ENCODE measurements at places on chromosomes 7 and 10.

GRCh38 chr7:23654508-23654907, 25.5 kb upstream of the FAM221A start:
- no peak for DNase-seq

DNA sequence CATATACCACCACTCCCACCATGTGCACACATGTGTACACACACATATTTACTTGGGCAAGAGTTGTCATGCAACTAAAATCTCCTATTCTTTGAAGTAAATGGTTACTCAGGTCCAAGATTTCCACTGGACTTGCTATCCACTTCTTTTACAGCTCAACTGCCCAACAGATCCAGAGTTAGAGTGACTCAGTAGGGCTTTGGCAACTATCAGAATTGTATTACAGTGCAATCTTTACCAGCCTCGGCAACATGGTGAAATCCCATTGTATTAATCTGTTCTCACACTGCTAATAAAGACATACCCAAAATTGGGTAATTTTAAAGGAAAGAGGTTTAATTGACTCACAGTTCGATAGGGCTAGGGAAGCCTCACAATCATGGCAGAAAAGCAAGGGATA, 51.9 kb upstream of the ABLIM1 start:
- no peak for DNase-seq

GRCh38 chr10:36779238-36779846, 346.1 kb upstream of the ANKRD30A start:
- DNase-seq, result no peak

GRCh38 chr10:96337106-96337505, 21.7 kb downstream of the OPALIN start:
- DNase-seq, result no peak

- DNase-seq, result no peak
These were observed 38.4 kb downstream of the TAF3 start for GRCh38 chr10:7856678-7857077.

- no peak for DNase-seq
These were observed 147.1 kb upstream of the GHITM start for GRCh38 chr10:83991986-83992753.
